ENCODE measurements at places on chromosomes 7 and 10.
A peak's percentile ranks its signal among the peaks of the same experiment; 100 is the strongest.

DNA sequence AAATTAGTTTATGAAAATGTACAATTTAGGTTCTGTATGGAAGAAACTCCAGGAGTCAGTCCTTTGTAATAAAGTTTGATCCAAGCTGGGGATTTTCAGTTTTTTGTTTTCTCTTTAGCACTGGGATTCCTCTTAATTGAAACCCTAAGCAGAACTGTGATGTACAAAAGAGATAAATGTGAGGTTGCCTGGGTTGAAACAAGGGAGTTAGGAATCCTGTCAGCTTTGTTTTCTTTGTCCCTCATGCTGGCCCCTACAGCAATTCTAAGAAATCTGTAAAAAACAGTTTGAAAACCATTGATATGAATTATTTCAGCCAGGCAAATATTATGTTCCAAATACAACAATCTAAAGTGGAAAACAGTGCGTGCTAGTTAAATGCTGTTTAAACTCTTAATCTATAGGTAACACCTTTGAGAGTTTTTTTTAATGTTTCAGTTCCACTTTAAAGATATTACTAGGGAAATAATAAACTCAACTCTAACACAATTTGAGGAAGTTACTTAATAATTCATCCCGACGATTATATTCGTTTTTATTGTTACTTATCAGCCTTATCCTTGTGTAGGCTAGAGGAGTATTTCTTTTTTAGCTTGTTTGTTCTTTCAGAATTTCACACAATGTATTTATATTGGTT is 65.3 kb downstream of the SGCE start:
- no peak for DNase-seq

DNA sequence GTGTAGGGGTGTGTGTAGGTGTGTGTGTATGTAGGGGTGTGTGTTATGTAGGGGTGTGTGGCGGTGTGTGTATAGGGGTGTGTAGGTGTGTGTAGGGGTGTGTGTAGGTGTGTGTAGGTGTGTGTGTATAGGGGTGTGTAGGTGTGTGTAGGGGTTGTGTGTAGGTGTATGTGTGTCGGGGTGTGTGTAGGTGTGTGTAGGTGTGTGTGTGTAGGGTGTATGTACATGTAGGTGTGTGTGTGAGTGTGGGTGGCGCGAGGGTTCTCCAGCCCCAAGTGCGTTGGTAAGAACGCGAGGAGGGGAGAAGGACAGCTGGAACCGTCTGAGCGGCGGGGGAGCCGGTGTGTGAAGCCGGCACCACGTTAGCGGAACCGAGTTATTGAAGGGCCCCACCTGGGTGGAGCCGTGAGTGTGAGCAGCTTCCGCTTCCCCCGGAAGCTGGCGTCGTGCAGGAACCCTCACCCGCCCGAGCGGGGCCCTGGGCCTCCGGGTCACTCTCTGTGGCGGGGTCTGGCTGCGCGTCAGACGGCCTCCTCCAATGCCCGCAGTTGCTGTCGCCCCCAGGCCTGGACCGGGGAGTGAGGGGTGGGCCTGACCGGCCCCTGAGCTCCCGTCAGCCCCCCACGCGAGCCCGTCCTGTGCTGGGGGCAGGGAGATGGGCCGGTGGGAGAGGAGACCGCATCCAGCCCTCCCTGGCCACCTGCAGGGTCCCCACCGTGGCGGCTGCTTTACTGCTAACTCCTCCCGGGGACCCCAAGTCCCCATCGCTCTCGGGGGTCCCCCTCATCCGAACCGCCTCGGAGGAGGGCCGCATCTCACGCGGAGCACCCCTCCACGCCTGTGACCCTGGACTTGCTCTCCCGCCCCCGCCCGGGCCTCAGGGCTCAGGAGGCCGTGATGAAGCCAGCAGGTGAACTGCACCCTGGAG is 49.6 kb upstream of the PSMG3 start:
- DNase-seq: no peak

DNA sequence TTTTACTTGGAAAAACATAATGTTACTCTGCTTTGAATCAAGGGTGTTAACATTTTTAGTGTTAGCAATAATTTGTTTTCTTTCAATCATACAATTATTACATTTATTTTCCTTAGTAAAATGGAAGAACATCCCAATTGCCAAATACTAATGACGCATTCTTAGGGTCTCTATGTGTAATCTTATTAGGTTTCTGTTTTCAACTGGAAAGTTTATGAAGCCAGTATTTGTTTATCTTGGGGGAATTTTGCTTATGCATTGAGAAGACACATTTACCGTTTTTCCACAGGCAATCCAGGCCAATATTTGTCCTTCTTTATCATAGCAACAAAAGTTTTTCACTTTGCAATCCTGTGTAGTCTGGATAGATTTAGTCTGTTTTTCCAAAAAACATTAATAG is 134.5 kb downstream of the CPED1 start:
- DNase-seq: peak; percentile 30

GRCh38 chr7:50212666-50213621 is 91.6 kb upstream of the IKZF1 start:
- DNase-seq: no peak

DNA sequence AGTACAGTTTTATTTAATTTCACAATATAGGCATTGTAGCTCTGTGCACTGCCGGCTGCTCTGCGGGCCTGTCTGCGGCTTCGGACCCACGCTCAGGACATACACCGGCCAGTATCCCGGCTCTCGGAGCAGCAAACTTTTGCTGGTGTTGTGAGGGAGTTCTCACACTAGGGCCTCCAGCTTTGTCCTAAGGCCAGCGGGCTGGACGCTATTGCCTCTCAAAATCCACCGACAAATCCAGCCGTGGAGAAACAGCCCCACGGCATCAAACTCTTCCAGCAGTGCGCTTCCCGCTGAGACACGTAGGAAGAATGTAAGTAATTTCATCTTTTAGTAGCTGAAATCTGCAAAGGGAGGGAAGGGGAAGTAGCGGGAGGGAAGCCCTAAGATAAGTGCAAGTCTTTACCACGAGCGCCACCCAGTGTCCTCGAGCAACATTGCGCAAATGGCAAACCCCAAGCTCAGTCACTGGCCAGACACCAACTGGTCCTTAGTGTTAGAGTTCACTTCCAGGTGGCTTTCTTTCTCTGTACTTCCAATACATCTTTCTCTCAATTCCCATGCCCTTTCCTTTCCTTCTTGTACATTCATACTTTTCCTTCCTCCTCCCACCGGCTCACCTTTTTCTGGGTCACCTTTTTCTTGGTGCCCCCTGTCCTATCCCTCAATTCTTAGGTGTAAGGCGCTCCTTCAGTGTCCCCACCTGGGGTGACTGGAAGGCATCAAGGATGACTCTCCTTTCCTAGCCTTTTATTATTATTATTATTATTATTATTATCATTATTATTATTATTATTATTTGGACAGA is 3.0 kb upstream of the DLX5 start:
- DNase-seq: peak; percentile 83

DNA sequence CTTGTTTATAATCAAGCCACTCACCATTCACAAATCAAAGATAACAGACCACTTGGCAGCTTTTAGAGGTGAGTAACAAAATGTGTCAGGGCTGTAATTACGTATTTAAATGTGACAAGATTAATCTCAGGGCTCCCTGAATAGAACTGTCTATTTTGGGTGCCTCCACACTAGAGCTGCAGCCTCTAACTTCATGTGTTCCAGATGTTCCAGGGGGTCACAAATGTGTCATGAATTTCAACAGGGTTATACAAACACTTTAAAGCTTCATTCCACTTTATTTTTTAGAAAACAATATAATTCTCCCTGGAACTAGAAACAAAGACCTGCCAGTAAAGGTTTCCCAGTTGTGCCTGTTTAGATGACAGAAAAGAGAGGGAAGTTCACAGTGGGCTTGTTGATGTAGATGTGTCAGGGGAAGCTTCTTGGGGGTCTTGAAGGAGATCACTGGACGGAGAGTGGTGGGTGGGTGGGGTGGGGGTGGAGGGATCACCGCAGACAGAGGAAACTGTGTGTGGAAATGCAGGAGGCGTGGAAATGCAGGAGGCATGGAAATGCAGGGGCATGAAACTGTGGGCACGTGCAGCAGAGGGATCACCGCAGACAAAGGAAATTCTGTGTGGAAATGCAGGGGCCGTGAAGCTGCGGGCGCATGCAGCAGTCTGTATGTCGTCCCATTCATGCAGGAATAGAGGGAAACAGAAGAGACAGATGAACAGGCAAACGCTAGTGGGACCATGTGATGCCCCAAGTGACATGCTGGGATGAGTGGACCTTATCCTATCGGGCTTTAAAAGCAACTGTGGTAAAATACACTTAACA is 42.0 kb upstream of the TRIL start:
- DNase-seq: no peak

GRCh38 chr10:89426230-89426868 is 12.0 kb downstream of the IFIT5 start:
- DNase-seq: peak; percentile 79

DNA sequence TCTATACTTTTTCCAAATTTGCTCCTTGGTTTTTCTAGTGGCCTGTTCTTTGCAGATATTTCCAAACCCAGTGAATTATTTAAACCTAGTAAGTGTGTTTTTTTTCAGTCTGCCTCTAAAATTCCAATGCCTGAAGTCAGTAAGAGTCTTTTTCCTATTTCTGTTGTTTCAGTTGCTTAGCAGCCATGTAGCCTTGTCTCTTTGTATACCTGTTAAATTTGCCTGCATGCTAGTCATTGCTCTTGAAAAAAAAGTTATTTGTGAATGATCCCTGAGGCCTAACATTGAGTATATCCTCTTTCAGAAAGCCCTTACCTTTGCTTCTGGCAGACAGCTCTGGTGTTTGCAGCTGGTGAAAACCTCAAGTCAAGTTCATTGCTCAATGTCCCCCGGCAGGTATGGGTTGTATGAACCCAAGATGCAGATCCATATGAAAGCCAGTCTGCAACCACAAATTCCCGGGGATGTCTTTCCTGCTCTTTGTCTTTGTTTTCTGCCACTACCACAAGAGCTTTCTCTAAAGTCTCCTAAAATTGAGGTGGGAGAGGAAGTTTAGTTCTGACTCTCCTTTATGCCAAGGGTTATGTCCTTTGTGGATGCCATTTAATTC is 35.7 kb downstream of the CH25H start:
- DNase-seq: no peak

- DNase-seq: no peak
Measured at GRCh38 chr7:113200281-113200680, 81.9 kb upstream of the SMIM30 start.

- no peak for DNase-seq
Measured at GRCh38 chr10:104391150-104391968, 37.7 kb downstream of the CFAP58 start.

DNA sequence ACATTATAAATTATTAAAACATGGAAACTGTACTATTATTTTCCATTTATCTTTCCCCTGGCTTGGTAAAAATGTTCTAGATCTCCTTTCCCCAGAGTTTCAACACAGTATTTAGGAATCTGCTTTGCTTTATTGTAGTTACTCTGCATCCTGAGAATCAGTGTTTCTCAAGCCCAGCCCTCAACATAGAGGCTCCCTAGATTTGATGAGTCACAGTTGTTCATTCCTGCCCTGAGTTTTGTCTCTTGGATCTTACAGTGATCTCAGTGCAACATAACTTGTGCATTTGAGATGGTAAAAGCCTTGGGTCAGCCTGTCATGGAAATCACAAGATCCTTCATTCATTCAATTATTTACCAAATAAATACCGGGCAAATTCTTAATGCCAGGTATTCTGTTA is 63.0 kb downstream of the VAX1 start:
- DNase-seq: no peak

DNA sequence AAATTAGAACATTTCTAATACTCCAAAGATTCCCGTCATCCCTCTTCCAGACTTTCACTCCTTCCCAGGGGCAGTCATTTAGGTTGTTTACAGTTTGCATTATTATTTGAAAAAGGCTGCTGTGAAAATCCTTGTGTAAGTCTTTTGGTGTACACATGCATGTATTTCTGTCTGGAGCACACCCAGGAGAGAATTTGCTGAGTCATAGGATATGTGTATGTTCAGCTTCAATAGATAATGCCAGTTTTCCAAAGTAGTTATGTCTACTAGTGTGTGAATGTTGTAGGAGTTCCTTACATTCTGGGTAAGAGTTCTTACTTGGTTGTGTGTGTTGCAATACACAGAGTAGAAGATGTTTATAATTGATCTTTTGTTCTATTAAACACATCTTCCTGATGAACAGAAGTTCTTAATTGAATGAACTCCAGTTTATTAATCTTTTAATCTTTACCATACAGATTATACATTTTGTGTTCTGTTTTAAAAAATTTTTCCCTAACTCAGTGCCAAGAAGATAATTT is 25.3 kb downstream of the CROT start:
- DNase-seq: no peak

GRCh38 chr10:43231523-43232078 is 35.3 kb downstream of the RASGEF1A start:
- DNase-seq: no peak

- DNase-seq: no peak
Measured at GRCh38 chr10:89643431-89643811, 1.6 kb downstream of the PANK1 start.

- DNase-seq: no peak
Measured at GRCh38 chr7:157016024-157016351, 5.5 kb upstream of the MNX1 start.

- no peak for DNase-seq
Measured at GRCh38 chr10:113264333-113265131, 288.3 kb upstream of the HABP2 start.

GRCh38 chr10:79335094-79335469 is 12.2 kb upstream of the PPIF start:
- DNase-seq: no peak

DNA sequence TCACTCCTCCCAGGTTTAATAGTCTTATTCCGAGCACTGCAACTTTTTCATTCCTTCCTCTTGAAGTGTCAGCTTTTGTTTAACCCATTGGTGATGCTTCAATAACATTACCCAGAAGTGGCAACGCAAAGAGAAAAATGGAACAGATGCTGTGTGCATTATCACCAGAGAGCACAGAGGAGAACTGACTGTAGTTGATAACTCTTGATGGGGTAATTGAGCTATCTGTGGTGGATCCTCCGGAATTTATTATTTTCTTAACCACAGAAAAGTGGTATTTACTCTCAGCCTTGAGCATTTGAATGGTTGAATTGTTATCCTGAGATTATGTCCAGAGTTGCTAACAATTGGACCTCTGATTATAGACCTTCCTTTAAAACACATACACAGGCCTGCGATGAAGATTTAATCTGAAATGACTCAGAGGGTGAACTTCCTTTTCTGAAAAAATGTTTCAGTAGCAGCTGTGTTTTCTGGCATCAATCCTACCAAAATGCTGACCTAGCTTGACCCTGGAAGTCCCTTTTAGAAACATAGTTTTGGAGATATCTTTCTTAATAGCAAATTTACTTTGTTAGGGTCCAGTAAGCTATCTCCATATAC is 1584.4 kb upstream of the LRRTM3 start:
- DNase-seq: peak; percentile 54

GRCh38 chr10:101612872-101613271 is 24.8 kb downstream of the DPCD start:
- no peak for DNase-seq

- DNase-seq: no peak
Measured at GRCh38 chr10:117926491-117926890, 120.2 kb downstream of the RAB11FIP2 start.

GRCh38 chr7:11858026-11858425 is 26.0 kb upstream of the THSD7A start:
- DNase-seq: no peak

Data from muscle of back (tissue), 13 donors.